NCI-H2081 treated with DMSO at 0.1 percent for 48 hours (cell line): ENCODE measurements at places on chromosomes 6 and 20.

DNA sequence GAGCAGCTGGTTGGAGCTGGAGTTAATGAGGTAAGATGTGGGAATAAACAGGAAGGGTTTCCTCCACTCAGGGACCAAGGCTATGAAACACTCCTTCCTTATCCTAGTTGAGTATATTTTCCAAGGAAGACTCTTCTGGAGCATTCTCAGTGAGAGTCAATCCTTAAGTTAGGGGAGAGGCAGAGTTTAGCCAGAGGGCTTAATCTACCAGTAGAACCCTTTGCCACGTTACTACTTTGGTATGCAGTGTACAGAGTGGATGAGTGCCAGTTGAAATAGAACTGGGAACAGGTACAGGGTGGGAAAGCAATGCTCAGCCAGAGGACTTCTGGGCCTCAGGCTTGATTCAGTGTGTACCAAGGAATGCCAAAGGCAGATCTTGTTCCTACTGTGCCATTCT lies 114.3 kb downstream of the UBE3D start:
- no peak for DNase-seq

GRCh38 chr20:57135875-57136274 lies 130.6 kb downstream of the BMP7 start:
- no peak for DNase-seq

DNA sequence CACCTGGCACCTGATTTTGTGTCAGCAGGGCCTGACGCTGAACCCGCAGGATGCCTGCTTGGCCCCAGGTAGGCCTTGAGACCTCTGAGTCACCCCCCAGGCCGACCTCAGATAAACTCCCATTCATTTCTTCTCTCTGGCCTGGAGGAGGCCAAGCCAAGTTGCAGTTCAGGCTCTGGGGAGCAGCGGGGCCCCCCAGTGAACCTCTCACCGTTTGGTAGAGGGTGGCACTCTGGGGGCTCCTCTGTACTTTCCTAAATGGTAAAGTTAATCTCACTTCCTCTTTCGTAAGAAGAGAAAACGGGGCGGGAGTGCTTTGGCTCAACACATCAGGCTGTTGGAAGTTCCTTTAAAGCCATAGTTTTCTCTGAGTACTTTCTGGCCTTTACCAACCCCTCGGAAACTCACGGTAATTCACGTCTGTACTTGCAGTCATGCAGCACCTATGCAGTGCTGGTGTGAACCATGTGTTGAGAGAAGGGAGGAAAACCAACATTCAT lies 2.8 kb downstream of the SIRPA start:
- no peak for DNase-seq

- DNase-seq = no peak
These were observed 9.5 kb upstream of the NR2E1 start for GRCh38 chr6:108156180-108156937.

DNA sequence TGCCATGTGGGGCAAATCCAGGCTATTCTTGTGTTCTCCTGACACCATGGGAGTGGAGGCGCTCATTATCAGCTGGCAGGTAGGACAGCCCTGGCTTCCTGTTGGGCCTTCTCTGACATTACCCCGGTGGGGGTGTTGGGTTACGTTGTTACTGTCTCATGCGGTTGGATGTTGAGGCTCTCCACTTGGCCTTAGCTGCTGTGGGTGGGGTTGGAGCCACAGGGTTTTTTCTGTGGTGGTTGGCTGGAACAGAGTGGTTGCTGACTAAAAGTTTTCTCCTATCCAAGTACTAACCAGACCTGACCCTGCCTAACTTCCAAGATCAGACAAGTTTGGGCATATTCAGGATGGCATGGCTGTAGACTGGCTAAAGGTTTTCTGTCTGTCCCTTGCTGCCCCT lies 20.2 kb downstream of the RIPK1 start:
- DNase-seq = no peak

- DNase-seq = no peak
These were observed 41.3 kb downstream of the SYNJ2 start for GRCh38 chr6:158022749-158023596.

GRCh38 chr20:37254114-37254878 lies 7.3 kb downstream of the GHRH start:
- DNase-seq = no peak

DNA sequence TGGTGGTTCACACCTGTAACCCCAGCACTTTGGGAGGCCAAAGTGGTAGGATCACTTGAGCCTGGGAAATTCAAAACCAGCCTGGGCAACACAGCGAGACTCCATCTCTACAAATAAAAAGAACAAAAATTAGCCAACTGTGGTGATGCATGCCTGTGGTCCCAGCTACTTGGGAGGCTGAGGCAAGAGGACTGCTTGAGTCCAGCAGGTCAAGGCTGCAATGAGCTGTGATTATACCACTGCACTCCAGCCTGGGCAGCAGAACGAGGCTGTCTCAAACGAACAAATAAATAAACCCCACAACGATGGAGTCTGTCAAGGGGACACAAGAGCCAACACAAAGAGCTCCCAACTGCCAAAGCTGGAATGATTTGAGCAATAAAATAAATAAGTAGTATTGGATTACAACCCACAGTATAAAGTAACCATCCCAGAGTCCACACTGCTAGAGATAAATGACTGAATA lies 13.5 kb downstream of the ZMYND8 start:
- DNase-seq = no peak

DNA sequence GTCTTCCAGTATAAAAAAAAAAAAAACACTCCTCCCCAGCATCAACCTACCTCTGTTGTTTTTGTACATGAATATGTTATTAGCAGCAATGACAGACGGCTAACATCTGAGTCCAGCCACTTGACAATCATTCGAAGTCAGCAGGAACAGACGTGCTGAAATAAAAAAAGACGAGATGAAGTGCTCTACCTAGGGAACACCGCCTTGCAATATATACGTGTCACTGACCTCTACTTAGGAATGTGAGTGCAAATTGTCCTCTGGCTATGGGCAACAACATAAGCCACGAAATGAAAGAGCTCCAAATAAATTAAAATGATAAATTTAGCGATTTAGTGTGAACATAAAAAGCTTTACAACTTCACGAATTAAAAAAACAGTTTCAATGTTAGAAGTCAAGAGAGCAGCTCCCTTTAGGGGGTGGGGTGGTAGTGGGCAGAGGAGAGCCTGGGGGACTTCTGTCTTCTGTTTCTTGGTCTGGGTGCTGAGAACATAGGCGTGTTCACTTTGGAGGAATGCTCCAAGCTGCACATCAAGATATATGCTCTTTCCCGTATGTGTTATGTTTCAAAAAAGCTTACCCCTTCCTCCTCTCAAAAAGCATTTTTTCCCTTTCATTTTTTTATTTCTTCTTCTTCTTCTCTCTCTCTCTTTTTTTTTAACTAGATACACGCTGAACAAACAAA lies 23.3 kb downstream of the EDN1 start:
- DNase-seq = no peak

- no peak for DNase-seq
These were observed 12.9 kb downstream of the VEGFA start for GRCh38 chr6:43782764-43783513.

GRCh38 chr6:53244958-53245357 lies 96.3 kb upstream of the GCM1 start:
- DNase-seq = no peak

GRCh38 chr6:16929809-16930208 lies 168.5 kb upstream of the ATXN1 start:
- DNase-seq = no peak

DNA sequence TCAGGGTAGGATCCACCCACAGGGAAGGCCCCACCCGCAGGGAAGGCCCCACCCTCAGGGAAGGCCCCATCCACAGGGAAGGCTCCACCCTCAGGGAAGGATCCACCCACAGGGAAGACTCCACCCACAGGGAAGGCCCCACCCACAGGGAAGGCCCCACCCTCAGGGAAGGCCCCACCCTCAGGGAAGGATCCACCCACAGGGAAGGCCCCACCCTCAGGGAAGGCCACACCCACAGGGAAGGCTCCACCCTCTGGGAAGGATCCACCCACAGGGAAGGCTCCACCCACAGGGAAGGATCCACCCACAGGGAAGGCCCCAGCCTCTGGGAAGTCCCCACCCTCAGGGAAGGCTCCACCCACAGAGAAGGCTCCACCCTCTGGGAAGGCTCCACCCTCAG lies 40.5 kb downstream of the KCNQ2 start:
- no peak for DNase-seq

DNA sequence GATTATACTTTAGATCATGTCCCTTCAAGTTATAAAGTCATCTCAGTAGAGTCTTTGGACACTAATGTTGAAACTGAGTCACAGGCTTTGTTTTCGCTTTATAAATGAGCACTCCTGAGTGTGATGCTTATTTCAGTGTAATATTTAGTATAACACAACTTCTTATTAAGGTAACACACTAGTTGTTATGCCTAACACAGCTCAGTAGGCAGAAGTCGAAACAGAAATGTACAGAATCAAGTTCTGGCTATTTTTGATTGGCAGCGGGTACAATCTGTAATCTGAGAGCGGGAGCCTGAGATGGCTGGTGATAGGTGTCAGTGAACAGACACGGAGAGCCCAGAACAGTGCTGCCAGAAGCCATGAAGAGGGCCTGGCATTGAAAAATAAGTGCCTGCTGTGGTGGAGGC lies 11.4 kb downstream of the HECA start:
- DNase-seq = no peak

- DNase-seq = no peak
These were observed 42.2 kb upstream of the DSE start for GRCh38 chr6:116328528-116328903.

DNA sequence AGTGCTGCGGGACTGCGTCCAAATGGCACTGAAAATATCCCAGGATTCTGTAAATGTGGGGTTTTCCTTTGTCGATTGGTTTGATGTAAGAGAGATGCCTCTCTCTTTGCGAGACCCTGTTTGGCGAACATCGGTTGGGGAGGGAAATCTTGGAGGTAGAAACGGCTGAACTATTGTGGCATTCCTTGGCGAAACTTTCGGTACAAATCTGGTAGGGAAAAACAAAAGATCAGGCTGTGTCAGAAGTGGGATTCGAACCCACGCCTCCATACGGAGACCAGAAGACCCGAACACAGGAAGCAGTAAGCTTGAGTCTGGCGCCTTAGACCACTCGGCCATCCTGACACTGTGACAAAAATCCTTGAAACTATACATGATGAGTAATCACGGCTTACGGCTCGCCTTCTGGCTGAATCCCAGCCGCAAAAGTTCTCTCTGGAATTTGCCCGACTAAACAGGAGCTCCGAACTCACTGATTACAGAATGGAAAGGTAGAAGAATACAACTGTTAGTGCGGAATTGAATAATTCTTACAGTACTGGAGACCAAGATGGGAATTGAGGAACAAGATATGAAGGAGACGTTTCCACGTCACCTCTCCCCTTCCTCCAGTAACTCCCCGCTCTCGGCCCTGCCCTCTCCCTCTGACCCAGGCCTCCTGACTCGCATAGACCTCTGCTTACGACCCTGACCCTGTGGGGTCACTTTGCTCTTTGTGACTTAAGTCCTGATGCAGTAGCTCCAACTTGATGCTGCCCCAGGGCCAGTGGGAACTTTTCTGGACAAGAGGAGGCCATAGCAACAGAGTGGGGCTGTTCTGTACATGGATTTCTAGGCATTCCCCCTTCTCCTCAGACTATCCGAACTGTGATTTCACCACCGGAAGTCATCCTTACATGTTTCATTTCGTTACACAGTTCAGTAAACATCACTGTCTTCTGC lies 132.8 kb upstream of the ZNF184 start:
- no peak for DNase-seq

DNA sequence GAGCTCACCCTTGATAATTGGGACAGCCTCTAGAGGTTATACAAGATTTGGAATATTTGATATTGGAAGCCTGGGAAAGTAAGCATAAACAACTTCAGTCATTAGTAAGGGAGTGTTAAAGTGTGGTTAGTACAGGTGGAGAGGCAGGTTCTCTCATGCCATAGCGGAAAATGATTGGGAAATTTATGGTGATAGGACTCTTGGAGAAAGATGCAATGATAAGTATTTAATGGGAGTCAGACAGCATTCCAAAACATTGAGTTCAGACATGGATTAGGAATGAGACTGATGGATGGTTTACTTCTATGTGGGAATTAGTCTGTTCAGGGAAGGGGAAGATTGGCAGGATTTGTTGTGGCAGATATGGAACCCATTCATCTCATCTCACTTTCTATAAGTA lies 152.7 kb downstream of the MCHR2 start:
- no peak for DNase-seq

DNA sequence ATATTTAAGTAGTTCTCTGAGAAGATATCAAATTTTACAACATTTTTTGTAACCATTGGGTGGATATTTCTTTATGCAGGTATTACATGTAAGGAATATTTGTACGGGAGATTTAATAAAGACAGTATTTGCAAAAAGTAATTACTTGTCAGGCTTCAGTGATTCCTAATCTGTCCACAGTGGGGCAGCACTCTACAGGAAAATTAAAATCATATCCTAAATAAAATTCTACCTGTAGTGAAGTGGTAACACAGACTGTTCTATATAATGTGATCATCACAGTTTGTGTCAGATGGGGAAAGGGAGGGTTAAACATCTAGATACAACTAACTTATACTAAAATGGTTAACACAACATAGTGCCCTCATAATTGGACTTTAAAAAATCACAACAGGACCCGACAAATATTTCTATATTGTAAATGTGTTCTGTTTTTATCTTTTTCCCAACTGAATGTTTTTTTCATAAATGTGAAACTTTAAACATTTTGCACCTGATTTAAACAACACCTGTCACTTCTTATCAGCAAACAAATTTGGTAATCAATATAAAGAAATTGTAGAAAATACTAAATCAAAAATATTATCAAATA lies 145.6 kb upstream of the MANEA start:
- DNase-seq = peak; percentile 6

DNA sequence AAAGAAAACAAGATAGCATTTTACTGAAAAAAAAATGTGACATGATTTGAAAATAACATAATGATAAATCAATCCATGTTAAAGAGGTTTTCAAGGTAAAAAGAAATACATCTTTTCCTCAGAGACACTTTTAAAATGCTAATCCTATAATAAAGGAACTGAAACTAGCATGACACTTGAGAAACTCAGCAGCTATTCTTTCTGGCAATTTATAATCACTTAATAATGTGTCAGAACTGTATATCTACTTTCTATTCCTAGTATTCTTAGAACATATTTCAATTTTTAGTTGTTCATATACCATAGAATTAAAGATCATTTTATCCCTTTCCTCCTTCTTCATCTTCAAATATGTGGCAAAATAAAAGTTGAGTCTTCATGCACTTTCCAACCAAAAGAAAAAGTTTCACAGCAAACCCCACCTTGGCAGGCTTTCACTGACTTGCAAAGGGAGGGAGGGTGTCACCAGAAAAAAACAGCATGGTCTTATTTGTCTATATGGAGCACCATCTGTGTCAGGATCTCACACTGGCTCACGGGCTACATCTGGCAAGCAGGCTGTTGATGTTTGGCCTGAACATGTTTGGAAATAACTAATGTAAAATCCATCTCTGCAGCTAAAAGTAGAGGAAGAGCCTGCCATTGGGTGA lies 48.5 kb downstream of the FHL5 start:
- DNase-seq = no peak

DNA sequence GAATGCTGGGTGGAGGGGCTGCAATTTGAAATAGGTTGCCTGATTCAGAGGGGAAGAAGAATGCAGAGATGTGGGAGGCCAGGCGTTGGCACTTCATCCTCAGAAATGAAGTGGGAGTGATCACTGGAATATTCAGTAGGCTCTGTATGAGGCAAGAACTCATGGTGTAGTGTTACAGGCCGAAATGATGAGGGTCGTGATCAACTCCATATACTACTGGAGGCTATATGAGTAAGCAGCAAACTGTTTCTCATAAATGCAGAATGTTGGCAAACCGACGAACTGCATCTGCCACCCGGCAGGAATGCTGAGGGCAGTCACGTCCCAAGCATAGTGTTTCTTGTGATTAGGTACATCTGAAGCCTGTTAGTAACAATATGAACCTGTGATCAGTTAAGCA lies 12.7 kb downstream of the KCNS1 start:
- no peak for DNase-seq
